ENCODE measurements at places on chromosomes 3 and 15.

DNA sequence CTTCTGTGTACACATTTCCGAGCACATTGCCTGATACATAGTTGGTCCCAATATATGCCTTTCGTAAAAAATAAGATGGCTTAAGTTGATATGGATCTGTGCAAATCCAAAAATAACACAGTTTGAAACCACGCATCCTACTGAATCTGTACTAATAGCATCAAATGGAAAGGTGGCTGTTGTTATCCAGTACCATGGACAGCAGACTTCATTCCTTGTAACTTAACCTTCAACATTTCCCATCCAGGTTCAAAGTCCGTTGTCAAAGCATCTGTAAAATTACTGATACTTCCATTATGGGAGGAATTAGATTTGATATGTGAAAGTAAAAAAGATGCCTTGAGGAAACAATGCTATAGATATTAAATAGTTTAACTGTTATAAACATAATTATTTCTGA lies 65.5 kb upstream of the C3orf49 start:
- no peak for DNase-seq

DNA sequence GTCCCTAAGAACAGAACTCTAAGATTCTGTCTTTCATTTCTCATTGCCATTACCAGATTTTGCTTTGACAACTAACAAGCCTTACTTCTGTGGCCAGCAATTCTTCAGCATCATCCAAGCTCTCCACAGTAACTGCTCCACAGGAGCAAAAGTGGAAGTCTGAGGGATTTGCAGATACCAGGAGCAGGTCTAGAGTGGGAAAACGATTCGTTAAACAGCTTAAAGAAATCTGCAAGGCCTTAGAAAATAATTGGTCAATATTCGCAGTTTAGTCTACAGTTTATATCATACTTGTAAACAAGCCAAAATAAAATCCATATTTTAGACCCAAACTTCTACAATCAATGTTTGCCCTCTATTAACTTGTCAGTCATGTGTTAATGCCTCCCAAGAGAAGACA lies 24.1 kb downstream of the MYH15 start:
- DNase-seq = no peak

- no peak for DNase-seq
Measured at GRCh38 chr3:47047673-47048072, 68.2 kb downstream of the NBEAL2 start.

- no peak for DNase-seq
Measured at GRCh38 chr3:7630925-7631324, 770.0 kb downstream of the GRM7 start.

DNA sequence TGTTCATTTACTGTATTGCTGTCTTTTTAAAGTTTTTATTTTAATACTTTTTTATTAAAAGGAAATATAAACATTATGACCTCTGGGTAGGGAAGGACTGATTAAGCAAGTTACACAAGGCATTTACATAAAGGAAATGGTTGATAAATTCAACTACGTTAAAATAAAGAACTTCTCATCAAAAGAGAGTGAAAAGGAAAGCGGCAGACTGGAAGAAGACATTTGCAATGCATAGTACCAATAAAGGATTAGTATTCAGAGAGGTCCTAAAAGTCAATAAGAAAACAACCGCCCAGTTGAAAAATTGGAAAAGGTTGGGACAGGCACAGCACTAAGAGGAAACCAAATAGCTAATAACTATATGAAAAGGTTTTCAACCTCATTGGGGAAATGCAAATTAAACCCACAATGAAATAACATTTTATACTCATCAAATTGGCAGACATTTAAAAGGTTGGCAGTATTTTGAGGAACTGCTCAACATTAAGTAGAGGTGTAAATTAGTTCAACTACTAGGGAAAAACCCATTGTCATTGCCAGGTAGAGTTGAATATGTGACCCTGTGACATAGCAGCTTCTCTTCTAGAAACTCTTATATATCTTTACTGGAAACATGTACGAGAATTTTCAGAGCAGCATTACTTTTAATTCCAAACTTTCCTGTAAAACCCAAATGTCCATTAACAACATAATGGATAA lies 9.5 kb downstream of the PDE8A start:
- DNase-seq = no peak

DNA sequence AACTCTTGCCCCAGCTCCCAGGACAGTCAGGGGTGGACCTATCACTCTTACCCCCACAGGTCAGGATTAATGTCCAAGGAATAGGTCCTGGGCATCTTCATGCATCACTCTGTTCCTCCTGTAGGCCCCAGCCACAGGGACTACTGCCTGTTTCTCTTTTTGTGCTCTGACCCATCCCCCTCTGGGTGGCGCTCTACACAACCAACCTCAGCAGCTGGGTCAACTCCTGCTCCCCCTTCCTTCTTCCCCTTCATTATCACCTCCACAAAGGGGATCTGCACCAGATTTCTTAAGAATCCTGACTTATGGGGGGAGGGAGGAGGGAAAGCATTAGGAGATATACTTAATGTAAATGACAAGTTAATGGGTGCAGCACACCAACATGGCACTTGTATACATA lies 12.2 kb upstream of the TRANK1 start:
- no peak for DNase-seq

Data from breast epithelium (tissue), 4 donors.